ENCODE measurements at places on chromosomes 6 and 20.

DNA sequence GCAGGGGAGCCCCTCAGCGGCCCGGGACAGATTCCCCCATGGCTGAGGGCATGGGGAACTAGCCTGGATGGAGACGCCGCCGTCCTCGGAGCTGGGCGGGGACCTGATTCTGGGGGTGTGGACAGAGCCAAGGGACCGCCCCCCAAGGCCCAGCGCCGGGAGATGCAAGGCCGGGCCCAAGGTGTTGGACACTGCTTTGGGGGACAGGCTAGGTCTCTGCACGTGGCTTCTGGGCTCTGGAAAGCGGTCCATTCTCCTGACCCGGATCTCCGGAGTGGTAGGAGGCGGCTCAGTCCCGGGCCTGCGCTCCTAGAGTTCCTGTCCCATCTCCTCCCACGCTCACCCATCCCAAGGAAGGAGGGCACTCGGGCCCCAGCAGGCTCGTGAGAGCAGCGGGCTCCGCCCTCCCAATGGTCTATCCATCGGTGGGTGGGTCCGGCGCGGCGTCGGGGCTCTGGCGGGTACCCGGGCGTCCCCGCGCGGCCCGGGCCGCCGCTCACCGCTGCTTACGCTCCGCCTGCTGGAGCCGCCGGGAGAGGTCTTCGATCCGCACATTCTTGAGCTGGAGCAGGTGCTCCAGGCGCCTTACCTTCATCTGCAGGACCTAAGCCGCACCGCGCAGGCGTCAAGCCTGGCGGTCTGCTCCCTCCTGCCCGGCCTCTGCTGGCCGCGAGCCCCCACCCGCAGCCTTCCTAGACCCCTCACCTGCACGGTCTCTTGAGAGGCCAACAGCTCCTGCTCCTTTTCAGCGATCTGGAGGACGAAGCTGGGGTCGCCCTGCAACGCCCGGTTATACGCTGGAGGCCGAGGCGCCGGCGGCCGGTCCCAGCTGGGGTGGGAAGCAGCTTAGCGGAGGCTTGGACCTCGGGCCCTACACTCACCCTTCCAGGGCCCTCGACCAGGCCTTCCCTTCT is 3.3 kb downstream of the SPEF1 start:
- DNase-seq: peak; percentile 60

GRCh38 chr6:3627501-3627900 is 124.0 kb downstream of the PXDC1 start:
- DNase-seq: no peak

- DNase-seq: no peak
Measured at GRCh38 chr20:5364136-5364821, 47.5 kb upstream of the PROKR2 start.

- no peak for DNase-seq
Measured at GRCh38 chr6:116572162-116572561, 858 bp downstream of the RWDD1 start.

DNA sequence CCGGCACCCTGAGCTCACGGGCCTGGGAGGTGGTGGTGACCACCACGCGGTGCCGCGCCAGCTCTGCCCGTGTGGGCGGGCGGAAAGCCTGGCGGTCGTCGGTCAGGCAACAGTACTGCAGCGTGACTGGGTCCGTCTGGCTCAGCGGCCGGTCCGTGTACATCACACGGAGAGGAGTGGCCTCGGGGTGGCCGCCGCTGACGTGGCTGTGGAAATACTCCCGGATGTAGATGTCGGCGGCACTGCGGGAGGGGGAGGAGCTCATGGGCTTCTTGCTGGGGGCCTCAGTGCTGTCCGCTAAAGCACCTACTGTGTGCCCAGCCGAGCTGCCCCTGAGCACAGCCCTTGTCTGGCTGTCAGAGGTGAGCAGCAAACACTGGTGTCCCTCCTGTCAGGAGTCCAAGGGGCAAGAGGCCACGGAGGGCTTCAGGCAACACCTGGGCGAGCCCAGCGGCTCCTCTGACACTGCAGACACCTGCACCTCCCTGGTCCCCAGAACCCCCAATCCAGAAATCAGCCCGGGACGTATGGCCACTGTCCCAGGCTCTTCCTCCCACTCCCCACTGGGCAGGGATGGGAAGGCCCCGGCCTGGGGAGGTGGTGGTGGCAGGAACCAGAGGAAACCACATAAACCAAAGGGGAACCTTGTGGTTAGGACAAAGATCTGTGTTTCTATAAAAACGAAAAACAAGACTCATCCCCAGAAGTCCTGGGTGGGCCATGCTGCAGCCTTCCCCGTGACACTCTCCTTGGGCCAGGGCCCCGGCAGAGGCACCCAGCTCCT is 6.5 kb downstream of the HELZ2 start:
- peak; percentile 61 for DNase-seq

DNA sequence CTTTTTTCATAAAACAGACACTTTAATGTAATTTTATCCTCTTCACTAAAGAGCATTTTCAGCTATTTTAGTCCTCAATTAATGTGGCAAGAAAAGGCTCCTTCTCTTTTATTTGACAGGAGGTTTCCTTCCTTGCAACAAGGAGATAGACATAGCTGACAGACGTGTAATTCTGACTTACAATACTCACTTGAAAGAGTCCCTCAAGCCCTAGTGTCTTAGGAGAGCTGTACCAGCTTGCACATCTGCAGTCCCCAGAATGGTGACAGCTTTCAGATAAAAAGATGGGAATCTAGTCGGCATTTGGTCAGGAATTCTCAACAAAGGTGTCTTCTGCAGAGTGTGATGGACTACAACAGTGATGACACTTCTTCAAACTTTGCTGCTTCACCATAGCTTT is 603.7 kb upstream of the PTCHD4 start:
- no peak for DNase-seq

DNA sequence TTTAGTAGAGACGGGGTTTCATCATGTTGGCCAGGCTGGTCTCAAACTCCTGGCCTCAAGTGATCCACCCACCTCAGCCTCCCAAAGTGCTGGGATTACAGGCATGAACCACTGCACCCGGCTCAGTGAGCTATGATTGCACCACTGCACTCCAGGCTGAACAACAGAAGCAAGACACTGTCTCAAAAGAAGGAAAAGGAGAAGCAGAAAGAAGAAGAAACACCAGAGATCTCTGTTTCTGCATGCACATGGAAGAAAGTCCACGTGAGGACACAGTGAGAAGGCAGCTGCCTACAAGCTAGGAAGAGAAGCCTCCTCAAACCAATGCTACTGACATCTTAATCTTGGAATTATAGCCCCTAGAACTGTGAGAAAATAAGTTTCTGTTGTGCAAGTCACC is 16.0 kb downstream of the ECT2L start:
- DNase-seq: no peak

DNA sequence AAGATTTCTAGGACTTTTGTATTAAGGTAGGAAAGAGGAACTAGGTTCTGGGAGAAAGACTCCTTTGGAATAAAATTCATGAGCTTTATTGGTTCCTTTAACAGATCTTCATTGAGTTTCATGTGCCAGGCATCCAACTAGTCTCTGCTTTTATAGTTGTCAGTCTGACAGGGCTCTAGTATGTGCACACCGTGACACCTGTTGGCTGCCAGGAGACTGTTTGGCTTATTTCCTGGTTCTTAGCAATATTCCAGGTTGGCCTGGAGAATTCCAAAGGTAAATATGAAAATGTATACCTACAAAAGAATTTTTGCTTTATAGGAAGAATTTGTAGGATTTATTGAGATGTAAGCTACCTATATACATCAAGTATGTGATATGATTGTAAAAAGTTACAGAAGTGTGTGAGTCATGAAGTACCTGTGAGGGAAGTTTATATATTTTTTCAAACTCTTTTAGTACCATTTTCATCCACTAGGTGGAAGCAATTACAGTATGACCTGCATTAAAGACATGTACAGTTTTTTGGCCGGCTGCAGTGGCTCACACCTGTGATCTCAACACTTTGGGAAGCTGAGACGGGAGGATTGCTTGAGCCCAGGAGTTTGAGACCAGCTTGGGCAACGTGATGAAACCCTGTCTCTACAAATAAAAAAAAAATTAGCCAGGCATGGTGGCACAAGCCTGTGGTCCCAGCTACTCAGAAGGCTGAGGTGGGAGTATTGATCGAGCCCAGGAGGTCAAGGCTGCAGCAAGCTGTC is 35.2 kb downstream of the NDUFAF5 start:
- no peak for DNase-seq

DNA sequence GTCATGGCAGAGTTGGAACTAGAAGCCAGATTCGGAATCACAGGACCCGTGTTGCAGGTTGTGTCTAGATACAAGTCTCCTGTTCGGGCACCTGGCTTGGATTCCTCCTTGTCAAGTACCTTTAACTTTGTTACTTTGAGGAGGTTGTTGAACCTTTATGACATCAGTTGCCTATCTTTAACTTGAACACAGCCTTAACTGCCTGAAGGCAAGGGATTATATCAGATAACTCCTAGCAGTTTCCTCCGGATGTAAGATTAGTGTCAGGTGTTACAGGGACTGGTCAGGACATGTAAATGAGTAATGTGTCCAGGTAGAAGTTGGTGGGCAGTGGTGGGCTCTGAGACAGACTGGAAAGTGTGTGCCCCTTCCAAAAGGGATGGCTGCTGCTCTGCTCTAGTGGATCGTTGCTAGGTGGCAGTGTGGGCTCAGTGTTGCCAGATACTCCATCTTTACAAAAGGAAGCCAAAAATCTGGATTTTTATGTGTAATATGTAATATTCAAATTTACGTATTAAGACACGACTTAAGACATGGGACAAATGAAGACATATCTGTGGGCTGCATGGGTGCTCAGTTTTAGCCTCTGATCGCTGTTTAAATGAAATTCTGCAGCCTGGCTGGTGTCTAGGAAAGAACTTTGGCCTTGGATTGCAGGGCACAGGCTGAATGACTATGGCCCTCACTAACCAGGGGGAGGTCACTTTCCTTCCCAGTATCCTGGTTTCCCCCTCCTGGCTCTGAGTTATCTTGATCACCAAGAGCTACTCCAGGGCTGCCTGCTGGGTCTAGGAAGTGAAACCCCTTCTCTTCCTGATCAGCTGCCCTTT is 27.1 kb downstream of the CHMP4B start:
- DNase-seq: no peak

DNA sequence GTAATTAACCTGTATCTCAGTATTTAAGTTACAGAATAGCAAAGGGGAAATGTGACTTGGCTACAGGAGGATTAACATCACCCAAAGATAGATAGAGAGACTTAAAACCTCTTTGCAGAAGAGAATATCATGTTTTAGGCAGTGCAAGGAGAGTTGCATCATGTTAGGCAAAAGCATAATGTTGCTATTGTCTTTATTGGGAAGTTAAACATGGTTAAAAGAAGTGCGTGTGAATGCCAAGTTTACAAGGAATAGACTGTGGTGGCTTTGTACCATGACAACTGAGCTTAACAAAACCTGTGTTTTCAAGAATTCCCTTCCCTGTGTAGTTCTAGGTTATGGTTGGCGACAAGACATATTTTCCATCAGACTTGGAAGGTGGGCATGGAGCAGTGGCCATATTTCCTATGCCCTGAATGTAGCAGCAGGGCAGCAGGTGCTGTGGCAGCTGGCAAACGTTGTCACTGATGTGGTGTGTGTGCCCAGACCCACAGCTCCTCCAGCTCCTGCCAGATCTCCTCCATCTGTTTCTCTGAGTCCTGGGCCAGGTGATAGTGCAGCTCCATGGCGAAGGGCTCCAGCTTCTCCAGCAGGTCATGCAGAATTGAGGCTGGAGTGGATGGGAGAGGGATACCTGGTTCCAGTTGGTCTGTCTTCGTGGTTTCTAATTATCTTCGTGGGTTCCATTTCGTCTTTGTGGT is 163.3 kb downstream of the QRSL1 start:
- DNase-seq: no peak

GRCh38 chr20:13009682-13010406 is 1.1 kb downstream of the SPTLC3 start:
- no peak for DNase-seq

GRCh38 chr6:114164207-114164606 is 178.6 kb downstream of the HS3ST5 start:
- no peak for DNase-seq

DNA sequence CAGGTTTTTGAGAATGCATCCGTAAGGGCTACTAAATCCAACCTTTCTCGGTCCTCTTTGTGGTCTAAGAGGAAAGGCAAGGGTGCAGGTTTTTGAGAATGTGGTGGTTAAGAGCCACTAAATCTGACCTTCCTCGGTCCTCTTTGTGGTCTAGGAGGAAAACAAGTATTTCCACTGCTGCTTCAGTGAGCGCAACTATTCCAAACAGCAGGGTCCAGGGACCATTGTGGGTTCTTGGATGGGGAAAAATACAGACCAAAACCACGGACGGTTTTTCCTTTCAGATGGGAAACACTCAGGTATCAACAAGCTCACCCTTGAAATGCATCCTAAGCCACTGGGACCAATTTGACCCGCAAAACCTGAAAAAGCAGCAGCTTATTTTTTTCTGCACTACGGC is 21.9 kb downstream of the BTBD9 start:
- no peak for DNase-seq

DNA sequence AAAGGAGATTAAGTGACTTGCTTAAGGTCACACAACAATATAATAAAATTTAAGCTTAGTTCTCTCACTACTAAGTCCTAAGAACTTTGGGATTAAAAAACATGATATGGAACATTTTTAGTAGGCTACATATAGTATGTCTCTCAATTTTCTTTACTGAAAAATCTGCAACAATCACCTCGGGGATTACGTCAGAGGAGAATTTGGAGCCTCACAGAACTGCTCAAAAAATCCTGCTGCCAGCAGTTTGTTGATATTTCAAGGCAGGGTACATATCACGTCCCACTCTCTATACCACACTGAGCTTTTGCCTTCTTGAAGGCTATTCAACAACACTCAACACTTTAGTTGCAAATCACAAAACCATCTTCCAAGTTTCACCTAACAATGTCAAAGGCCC is 561.6 kb upstream of the BTBD3 start:
- DNase-seq: no peak

GRCh38 chr6:67030861-67031260 is 1323.8 kb upstream of the EYS start:
- no peak for DNase-seq

DNA sequence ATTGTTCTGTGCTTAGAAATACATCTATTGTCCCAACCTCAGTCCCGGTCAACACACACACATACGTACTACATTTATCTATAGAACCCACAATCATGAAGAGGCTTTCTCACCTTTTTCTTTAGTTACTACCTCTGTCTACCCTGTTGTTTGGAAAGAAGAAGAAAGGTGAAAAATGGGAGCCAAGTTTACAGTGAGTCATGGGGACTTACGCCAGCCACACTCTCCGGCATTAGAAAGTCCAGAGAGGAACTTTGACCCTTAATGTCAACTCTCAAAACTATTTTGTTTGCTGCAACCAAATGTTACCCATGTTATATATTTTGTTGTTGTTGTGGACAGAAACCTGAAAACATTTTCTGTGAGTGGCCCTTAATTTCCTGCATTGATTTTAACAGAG is 259.1 kb downstream of the ZFAND3 start:
- DNase-seq: no peak

DNA sequence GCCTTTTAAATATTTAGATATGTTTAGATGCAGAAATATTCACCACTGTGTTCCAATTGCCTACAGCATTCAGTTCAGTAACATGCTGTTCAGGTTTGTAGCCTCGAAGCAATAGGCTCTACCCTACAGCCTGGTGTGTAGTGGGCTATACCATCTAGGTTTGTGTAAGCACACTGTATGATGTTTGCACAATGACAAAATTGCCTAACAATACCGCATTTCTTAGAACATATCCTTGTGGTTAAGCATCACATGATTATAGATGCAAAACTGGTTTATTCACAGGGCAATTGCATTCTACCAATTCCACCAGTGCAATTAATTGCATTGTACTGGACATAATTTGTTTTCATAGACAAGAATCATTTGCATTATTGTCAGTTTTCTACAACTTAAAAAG is 7.9 kb upstream of the SLC22A16 start:
- DNase-seq: no peak
